ENCODE measurements at places on chromosomes 4 and X.

- no peak for DNase-seq
Observed at GRCh38 chr4:168584321-168584771, 87.5 kb downstream of the PALLD start.

DNA sequence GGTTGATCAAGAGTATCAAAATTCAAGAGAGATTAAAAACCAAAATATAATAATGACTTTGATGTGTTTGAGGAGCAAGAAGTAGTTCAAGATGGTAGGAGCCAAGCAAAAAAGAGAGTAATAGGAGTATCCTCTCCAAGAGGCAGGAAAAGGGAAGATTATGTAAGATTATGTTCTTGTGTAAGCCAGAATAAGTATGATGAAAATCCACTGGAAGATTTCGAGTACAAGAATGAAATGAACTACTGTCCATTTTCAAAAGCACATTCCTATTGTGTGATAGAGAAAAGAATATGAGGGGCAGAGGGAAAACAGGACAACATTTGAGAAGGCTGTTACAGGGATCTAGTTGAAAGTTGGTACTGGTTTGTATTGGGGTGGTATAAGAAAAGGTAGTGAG is 659.6 kb upstream of the INTU start:
- DNase-seq = no peak

GRCh38 chr4:1203026-1203616 is 30.7 kb upstream of the SPON2 start:
- DNase-seq = no peak

- no peak for DNase-seq
Observed at GRCh38 chr4:66034671-66035070, 364.4 kb upstream of the EPHA5 start.

GRCh38 chrX:7828594-7828993 is 14.4 kb upstream of the VCX start:
- DNase-seq = peak; percentile 74

Measured in Karpas-422 (cell line).